ENCODE measurements at places on chromosomes 12 and 14.

- DNase-seq: no peak
Measured at GRCh38 chr14:91388551-91388975, 29.1 kb downstream of the CCDC88C start.

- no peak for DNase-seq
Measured at GRCh38 chr12:26383041-26383440, 187.7 kb downstream of the SSPN start.

DNA sequence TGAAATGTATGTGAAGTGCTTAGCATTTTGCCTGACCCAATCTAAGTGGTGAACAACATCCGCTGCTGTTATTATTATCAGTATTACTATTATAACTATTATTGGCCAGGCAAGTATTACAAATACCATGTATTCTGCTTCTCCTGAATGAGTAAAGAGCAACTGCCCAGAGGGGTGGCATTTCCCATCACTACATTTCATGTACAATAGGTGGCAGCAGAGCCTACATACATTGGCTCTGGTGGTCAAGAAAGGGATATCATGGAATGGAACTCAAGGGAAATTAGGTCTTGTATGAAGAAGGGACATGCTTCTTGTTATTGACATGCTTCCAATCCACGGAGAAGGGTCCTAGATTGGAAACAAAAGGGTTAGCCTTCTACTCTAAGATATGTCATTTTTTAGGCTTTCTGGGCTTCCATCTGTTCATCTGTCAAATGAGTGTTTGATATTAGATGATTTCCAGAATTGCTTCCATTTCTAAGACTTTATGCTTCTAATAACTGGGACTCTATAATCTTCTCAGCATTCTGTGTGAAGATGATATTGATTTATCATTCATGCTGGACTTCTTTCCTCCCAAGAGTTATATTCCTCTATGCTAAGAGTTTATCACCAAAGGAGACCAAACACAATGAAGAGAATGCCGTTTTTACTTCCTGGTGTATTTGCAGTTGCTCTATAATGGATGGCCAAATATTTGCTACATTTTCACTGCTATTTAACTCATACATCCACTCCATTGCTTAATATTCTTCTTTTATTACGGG, 239.1 kb downstream of the SSPN start:
- DNase-seq: no peak

GRCh38 chr12:61654698-61655097, 605.5 kb upstream of the USP15 start:
- no peak for DNase-seq

- DNase-seq: no peak
Measured at GRCh38 chr14:22981876-22982476, 375 bp downstream of the AJUBA start.

DNA sequence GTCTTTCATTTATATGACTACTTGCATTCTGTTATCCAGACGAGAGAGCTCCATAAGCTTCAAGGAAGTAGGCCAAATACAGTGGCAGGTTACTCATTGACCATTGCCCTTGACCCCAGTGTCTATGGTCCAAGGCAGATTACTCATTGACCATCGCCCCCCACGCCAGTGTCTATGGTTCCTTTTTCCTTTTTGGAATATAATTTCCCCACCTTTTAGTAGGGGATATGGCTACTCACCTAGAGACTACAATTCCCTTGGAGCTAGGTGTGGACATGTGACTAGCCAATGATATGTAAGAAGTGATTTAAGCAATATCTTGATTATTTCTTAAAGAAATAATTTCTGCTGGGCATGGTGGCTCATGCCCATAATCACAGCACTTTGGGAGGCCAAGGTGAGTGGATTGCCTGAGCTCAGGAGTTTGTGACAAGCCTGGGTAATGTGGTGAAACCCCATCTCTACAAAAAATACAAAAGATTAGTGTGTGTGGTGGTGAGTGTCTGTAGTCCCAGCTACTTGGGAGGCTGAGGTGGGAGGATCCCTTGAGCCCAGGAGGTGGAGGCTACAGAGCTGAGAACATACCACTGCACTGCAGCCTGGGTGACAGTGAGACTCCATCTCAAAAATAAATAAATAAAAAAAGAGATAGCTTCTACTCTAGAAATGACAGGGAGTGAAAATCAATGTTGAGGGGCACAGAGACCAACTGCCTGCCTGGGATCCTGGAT, 32.6 kb downstream of the SIX4 start:
- no peak for DNase-seq

DNA sequence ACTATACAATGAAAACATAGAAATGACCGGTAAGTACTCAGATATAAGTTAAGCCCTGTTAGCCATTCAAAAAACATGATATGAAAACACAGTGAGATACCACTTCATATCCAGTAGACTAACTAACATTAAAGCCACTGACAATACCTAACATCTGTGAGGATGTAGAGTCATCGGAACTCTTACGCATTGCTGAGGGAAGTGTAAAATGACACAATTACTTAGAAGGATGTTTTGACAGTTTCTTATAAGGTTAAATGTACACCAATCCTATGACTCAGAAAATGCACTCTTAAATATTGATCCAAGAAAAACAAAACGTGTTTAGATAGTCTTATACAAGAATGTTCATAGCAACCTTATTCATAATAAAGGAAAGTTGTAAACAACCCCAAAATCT, 782.9 kb downstream of the BCL11B start:
- no peak for DNase-seq

- DNase-seq: no peak
Measured at GRCh38 chr14:32023540-32023939, 53.6 kb upstream of the ARHGAP5 start.

DNA sequence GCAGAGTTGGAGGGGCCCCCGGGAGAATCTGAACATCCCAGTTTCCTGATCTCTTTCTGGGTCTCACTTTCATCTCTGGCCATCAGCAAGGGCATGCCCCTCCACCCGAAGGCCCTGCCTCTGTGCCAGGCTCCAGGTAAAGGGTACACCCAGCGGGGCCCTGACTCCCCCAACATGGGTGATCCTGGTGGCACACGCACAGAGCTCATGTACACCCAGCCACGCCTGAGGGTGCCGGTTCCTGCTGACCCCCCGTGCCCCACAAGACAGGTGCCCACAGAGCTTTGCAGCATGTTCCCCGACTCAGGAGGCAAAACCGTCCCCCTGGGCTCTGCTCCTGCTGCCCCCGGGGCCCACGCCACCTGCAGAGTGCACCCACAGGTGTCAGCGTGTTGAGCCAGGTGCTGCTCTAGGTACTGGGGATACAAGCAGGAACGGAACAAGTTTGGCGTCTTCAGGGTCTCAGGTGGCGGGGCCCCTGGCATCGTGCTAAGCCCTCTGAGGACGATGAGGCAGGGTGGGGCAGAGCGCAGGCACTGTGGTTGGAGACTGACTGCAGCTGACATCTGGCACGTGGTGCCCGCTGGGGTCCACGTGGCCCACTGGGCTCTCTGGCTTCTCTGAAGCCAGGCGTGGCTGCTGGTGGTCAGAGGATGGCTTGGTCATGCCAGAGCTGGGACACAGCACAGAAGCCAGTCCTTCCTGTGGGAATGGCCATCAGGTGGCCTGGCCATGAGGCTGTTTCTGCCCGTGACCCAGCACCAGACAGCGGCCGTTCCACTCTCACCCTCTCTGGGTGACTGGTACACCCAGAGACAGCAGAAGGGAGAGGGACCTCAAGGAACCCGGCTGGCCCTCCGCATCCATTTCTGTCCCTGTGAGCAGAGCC, 13.8 kb downstream of the BAG5 start:
- DNase-seq: no peak

GRCh38 chr14:29953501-29953900, 25.9 kb upstream of the PRKD1 start:
- DNase-seq: no peak

GRCh38 chr12:131034631-131035244, 81.0 kb downstream of the ADGRD1 start:
- DNase-seq: no peak

DNA sequence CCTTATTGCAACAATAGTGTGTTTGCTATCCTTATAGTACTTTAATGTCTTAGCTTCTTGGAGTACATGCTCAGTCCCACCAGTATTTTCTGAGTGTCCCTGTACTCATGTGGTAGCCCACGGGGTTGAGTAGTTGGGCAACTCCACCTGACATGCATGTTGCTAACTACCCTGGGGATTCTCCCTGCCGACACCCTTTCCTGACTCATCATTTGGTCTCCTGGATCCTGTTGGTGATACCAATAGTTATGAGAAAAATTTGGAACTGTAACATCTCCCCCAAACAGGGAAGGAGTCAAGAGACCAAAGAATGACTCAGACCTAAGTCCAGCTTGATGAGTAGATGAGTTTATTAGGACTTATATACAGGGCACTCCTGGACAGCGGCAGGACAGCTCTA, 101.6 kb downstream of the BRMS1L start:
- DNase-seq: no peak

GRCh38 chr14:54718046-54718445, 151.1 kb downstream of the SAMD4A start:
- no peak for DNase-seq

DNA sequence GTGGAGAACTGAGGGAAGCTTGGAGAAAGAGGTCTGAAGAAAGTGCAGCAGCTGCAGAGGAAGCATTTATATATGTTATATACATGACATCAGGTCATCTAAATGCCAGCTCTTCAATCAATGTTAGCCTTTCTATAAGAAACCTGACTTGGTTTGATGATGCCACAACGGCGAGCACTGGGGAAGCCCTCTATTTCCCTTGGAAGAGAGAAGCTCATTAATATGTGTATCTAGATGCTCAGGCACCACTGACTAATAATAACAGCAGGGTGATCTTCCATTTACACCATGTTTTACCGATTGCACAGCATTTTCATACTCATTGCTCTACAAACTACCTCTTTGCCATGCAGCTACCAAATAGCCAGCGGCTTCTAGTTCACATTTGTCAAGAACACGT, 811 bp downstream of the ACYP1 start:
- no peak for DNase-seq

- no peak for DNase-seq
Measured at GRCh38 chr12:98136544-98136943, 378.8 kb upstream of the TMPO start.

- no peak for DNase-seq
Measured at GRCh38 chr12:22529281-22530060, 14.9 kb downstream of the C2CD5 start.

DNA sequence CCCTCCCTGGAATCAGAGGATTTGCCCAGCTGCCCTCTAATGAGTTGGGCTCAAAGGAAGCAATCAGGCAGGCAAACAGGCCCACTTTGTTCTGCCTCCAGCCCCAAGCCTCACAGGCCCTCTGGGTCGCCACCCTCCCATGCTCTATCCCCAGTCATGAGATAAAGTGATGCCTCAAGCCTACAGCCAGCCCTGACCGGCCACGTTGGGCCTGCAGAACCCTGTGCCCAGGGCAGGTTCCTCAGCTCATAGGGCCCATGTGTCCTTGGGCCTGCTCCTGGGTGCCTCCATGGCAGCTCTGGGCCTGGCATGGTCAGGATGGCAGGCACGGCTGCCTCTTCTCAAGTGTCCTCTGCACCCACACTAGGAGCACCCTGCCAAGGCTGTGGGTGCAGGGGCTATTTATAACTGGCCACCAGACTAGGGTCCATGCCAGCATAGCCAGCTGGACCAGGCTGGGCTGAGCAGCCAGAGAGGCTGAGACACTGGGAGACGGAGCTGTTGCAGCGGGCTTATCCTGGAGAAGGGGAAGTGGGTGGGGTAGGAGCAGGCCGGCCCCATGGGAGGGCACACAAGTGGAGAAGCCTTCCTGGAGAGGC, 20.2 kb downstream of the HDAC7 start:
- DNase-seq: no peak

GRCh38 chr12:49261721-49262120, 3.2 kb upstream of the TUBA1C start:
- no peak for DNase-seq

Measured in esophagus squamous epithelium (tissue), 5 donors.